ENCODE measurements at places on chromosomes 16 and 17. TPM values are rescaled to one million over a fixed set of nuclear protein-coding genes. Genes with fewer than 3 reads are reported as not detected.

The KRTAP2-1 gene
- total RNA-seq = not detected

The TSPAN10 gene
- total RNA-seq = 0.89 TPM

The SLC9A5 gene
- 1.5 TPM for total RNA-seq

The ZP2 gene
- not detected for total RNA-seq

The SLC52A1 gene
- total RNA-seq = 0.48 TPM

The DNASE1L2 gene
- 2.0 TPM for total RNA-seq

The CCL17 gene
- 0.42 TPM for total RNA-seq

The CDH5 gene
- not detected for total RNA-seq

The MYH11 gene
- total RNA-seq = 0.04 TPM

The ITGB4 gene
- total RNA-seq = 0.55 TPM

The TMEM114 gene
- total RNA-seq = not detected

The TEKT5 gene
- not detected for total RNA-seq

The CEP295NL gene
- total RNA-seq = not detected

The CACNG5 gene
- total RNA-seq = not detected

The PYY gene
- total RNA-seq = not detected

The CNGB1 gene
- not detected for total RNA-seq

The ARL5C gene
- total RNA-seq = not detected

Data from activated CD4-positive, alpha-beta T cell treated with anti-CD3 and anti-CD28 coated beads, Interleukin-2, amount 10 ng/mL, durations not matched to agents 7 days and 5 days (primary cell).